ENCODE measurements at places on chromosomes 5 and 9.

GRCh38 chr5:35377653-35378052 is 147.4 kb upstream of the PRLR start:
- DNase-seq: no peak

DNA sequence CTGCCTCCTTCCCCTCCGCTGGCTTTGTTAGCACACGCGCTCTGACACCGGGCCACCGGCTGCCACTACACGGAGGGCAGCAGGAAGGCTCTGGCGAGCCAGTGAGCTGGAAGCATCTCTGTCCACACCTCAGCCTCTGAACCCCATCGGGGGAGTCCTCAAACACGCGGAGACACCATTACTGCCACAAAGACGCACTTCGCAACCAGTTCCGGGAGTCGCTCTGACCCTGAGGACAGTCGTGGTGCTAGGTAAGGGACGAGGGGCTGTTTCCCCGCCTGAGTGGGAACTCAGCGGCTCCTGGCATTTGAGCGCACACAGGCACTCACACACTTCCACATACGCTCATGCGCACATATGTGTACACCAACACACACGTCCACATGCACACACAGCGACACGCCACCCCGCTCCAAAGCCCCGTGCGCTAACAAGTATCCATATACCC is 160.0 kb downstream of the C9orf152 start:
- DNase-seq: peak; percentile 41

GRCh38 chr9:108410161-108410560 is 445.6 kb downstream of the ACTL7B start:
- no peak for DNase-seq

GRCh38 chr5:69211200-69211599 is 21.8 kb downstream of the CENPH start:
- no peak for DNase-seq

DNA sequence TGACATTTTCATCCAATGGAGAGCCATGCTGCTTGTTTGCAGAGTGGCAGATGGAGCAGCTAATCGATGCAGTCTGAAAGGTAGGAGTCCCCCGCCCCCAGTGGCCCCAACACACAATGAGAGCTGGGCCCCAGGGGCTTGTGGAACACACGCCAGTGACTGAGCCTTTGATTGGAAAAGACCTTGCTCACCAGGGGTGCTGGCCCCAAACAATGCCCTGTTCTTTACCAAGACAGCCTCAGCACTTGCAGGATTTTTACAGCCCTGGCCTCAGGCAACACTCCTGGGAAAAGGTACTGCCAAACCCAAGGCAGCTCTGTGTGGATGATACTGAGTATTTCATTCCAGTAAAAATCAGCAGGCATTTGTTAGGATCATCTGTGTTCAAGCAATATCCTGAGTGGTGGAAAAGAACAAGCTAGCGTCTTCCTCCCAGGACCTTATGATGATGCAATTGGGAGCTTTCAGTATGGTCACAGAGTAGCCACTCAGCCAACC is 276.8 kb upstream of the CLINT1 start:
- peak; percentile 33 for DNase-seq

DNA sequence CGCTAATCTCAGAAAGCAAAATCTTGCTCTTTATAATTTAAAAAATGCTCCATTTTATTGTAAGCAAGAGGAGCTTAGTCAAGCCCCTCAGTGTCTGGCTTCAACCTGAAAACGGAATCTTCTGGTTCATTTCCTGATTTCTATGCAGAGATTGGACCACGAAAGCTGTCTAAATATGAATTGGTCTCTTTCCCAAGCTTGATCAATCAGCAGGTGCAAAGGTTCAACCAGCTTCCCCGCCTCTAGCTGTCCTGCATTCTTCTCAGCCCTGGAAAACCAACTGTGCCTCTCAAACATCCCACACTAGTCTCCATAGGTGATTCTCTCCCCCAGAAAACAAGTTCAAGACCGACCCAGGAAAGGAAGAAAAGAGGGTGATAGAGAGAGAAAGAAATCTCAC is 34.5 kb downstream of the FNBP1 start:
- DNase-seq: no peak

DNA sequence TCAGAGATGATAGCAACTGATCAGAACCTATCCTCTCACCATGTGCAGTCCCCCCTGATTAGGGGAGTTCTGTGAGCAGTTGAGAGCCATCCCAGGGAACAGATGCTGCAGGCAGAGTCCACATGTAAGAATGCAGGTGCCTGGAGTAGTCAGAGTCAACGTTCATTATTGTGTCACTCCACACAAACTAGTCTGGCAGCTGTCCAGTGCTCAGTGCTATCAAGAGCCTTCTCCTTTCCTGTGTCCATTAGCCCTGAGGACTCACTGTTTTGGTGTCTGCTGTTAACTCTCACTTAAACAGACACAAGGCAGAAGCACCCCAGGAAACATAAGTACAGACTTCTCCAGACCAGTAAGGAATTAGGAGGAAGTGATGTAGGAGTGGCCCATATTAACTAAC is 2.5 kb downstream of the SH3TC2 start:
- no peak for DNase-seq

- no peak for DNase-seq
Measured at GRCh38 chr9:21528123-21528808, 46.2 kb upstream of the IFNE start.

- DNase-seq: peak; percentile 51
Measured at GRCh38 chr5:53167836-53168235, 58.3 kb upstream of the MOCS2 start.

DNA sequence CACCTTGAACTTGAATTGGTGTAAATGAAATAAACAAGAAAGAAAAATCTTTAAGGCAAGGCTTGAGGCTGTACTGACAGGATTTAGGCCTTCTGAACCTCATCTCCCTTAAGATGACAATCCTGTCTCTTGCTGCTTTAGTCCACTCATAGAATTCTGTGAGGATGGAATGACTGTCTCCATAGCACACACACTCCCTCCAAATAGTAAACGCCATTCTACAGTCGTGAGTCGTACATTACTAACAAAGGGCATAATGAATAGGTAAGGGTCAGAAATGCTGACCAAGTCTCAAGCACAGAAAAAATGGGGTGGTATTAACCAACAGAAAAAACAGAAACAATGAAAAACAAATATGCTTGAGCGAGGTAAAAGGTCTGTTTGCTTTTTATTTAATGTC is 71.8 kb upstream of the SIMC1 start:
- no peak for DNase-seq

- no peak for DNase-seq
Measured at GRCh38 chr5:43627028-43627427, 24.0 kb downstream of the NNT start.

DNA sequence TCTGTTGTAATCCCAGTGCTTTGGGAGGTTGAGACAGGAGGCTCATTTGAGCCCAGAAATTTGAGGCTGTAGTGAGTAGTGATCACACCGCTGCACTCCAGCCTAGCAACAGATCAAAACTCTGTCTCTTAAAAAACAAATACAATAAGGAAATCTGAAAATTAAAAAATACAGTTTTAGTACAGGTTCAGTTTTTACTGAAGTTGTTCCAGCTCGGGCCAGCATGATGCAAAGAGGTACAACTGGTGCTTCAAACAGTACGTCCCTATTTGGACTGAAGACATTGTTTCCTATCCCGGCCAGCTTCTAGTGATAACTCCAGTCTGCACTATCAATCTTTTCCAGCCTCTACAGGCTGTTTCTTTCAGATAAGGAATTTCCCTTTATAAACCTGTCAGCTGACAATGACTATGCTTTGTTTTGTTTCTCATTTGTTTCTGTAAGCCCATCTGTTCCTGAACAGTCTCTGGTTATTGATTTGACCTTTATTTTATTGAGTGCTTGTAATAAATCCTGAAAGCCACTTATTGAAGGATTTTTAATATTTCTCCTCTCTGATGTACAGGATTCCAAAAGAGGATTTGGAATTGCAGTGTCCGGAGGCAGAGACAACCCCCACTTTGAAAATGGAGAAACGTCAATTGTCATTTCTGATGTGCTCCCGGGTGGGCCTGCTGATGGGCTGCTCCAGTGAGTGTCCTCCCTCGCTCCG is 41.9 kb downstream of the TJP2 start:
- DNase-seq: no peak

DNA sequence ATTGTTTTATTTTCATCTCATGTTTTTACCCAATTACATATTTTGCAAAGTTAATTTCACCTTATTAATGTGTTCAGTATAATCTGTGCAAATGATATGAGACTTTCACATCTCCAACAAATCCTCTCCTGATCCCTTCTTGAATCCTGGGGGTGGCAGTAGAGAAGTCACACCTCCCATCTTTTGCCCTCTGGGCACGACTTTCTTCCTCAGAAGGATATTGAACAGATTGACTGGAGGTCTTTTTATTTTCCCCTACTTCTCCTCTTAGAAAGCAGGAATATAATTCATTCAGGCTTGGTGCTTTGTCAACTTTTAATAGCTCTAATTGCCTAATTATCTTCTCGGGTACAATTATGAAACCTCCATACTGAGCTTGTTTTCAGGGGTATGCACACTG is 1037.1 kb upstream of the NUDT12 start:
- no peak for DNase-seq

GRCh38 chr5:1564182-1564748 is 40.5 kb upstream of the LPCAT1 start:
- DNase-seq: no peak

DNA sequence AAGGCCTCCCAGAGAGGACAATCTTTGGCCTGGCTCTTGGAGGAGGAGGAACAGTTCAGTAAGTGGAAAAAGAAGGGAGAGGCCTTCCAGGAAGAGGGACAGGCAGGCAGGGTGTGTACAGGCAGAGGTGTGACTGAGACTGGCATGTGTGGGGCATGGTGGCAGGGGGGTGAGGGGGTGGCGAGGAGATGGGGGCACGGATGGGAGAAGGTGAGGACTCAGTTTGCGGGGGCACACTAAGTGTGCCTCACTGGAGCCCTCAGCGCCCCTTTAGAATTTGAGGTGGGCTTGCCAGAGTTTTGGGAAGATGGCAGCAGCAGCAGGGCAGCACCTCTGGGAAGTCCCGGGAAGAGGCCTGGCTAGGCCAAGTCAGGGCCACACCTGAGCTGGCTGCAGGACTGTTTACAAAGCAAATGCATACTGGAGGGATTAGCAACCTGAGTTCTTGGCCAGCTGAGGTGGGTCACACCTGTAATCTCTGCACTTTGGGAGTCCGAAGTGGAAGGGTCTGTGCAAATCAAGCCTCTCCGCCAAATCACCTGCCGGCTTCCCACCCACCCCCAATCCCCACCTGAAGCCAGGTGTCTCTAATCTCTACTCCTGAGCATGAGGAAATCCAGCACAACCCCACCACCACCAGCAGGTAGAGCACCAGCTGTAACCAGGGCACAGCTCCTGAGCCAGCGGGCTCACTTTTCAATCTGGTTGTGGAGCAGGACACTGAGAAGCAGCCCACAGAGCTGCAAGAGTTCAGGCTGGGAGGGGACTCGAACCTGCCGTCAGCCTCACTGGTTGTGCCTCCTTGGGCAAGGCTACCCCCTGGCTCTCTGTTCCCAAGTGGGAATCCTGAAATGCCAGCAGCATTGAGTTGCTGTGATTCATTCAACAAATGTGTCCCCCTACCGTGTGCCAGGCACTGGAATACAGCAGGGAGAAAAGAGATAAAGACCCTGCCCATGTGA is 10.2 kb upstream of the GABRP start:
- DNase-seq: no peak

GRCh38 chr9:115300874-115301273 is 182.9 kb upstream of the TNC start:
- DNase-seq: peak; percentile 57

GRCh38 chr9:136947028-136947891 is 2.2 kb downstream of the C8G start:
- peak; percentile 25 for DNase-seq

DNA sequence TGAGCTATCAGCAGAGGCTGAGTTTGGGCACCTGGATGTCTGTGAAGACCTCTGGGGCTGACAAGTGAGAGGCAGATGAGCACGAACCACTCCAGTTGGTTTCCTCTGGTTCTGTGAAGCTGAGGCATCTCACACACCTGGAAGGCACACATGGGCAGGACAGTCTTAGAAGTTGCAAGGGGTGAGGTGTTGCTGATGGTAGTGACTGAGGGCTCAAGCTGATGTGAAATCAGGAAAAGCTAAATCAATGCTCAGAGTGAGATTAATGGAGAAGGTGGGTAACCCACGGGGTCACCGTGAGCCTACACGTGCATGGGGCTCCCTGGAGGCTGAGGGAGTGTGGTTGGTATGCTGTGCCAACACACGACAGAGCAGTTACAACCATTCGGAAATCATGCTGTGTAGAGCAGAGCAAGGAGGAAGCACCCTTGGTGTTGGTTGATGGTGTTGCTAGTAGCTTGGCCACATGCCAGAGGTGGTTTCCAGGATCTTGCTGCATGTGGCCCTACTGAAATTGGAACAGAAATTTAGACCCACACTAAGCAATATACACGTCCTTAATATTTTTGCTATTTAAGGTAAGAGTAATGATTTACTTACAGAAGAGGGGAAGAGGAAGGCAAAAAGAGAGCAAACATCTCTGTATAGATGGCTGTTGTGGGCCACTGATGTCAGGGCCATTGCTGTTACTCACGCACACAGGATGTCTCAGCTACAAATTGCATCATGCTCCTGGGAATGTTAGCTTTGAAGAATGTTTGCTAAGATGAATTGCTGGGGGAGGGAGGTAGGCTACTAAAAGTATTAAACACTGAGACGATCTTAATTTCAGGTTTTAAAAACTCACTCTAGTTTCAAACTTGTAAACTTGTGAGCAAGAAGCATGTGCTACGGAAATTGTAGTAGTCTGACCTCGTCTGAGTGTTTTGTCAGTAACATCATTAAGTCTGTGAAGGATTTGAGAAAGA is 170.5 kb downstream of the ARHGEF28 start:
- peak; percentile 24 for DNase-seq

- DNase-seq: peak; percentile 74
Measured at GRCh38 chr5:83516377-83516776, 44.8 kb downstream of the VCAN start.

DNA sequence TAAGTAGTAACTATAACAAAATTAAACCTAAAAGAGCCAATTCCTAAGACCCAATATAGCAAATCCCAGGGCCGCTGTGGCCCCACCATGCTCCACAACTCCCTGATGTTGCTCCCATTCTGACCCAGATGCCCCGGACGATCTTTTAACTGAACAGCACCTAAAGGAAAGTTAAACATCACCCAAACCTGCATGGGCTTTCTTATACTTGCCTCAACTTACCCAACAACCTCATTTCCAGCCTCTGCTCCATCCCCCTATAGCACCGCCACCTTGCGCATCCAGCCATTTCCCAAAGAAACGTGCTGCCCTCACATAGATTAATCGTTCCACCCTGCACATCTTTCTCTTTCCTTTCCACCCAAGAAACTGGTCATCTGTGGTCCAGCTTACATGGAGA is 54.6 kb downstream of the ZNF354C start:
- DNase-seq: no peak

DNA sequence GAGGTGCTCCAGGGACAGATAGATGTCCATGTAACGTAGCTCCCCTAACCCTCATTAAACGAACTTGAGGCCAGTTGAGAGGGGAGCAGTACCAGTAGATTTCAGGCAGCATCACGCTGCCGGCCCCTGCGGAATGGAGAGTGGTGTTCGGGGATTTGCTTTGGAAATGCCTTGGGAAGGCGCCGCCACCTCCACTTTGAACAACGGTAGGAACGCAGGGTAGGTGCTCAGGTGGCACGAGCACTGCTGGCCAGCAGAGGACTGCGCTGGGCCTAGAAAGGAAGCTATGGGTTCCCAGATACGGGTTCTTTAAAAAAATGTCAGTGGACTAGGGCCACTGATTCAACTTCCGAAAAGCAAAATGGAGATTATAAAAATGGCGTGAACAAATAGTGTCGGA is 271.8 kb downstream of the FANCC start:
- DNase-seq: no peak
